Smooth muscle cell of the umbilical artery (primary cell): ENCODE measurements at places on chromosomes 6 and 20. TPM values are rescaled to one million over a fixed set of nuclear protein-coding genes. Genes with fewer than 3 reads are reported as not detected.

CHMP4B gene
- 37.4 and 42.7 TPM in 2 replicates for total RNA-seq

ZNF512B gene
- total RNA-seq: 6.2 and 10.6 TPM in 2 replicates

NDUFAF4 gene
- total RNA-seq: 6.8 and 11.9 TPM in 2 replicates

ADGRG6 gene
- 8.0 and 29.9 TPM in 2 replicates for total RNA-seq

IMPG1 gene
- not detected in 2 replicates for total RNA-seq
